ENCODE measurements at places on chromosomes 6 and 20.

DNA sequence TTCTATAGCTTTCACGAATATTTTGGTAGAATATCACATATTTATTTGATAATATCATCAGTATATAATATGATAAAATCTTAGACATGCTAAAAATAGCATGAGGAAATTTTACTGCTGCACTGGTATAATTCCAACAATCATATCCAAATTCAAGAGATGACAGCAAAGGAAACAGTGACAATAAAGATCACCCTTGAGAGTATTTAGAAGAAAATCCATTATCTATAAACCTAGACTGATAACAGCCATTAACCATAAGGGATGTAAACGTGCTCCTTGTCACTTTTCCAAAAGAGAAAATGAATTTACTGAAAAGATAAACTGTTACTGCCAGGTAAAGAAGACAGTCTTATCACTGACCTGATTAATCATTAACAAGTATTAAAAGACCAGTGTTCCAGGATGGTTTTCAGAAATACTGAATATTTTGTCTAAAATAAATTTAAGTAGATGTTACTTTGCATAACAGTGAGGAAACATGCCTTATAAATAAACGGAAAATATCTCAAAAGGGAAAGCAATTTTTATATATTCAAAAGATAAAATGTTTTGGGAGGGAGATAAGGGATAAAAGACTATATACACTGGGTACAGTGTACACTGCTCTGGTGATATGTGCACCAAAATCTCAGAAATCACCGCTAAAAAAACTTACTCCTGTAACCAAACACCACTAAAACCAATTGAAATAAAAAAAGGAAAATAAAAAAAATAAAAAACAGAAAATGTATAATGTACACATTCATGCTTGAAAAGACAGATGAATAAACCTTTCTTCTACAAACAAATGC is 1704.7 kb downstream of the HACE1 start:
- DNase-seq = no peak

- DNase-seq = no peak
Observed at GRCh38 chr20:63449796-63450730, 22.4 kb downstream of the KCNQ2 start.

DNA sequence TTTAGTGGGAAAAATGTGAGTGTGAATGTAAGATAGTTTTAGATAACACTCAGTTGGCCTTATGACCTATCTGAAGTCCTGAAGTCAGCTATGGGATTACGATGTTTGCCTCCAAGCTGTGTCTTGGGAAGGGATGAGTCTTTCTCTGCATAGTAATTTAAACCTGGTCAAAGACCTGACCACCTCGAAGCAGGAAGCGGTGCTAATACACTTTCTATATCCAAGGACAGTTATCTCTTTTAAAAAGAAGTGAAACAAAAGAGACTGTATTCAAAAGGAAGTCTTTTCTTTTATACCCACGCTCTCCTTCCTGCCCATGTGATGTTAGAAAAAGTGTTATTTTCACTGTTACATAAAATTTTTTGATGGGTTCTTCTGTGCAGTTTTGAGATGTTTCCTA is 94.9 kb downstream of the JARID2 start:
- no peak for DNase-seq

- no peak for DNase-seq
Observed at GRCh38 chr20:18578581-18578980, 9.3 kb upstream of the DTD1 start.

- no peak for DNase-seq
Observed at GRCh38 chr6:26103141-26103769, 16.0 kb downstream of the HFE start.

DNA sequence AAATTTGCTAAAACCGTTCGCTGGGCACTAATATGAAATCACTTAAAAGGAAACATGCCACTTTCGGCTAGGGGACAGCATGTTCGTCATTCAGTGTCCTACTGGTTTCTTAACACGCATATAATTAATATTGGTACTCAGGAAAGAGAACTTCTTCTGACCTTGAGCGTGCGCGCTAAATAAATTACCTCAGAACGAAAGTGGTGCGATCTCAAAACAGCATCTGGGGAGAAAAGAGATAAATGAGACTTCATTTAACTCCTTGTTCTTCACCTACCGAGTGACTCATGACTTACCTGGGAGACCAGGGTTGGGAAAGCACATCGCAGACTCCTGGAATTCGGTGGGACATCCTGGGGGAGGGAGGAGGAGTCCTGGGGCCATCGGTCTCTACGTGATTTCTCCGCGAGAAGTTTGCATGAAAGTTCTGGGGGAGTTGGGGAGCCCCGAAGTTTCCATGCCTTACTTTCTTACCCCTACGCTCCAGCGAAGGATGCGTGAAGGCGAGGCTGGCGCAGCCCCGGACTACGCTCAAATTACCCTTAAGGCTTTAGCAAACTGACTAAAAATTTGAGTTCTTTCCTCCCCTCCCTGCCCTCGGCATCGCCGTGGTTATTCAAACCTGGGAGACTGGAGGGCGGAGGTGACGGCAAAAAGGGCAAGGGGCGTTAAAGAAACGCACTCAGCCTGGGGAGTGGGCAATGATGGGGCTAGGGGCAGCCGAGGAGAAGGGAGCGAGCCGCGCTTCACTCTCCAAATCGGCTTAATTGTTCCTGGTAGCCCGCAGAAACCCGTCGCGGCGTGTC is 1.1 kb upstream of the BEND6 start:
- DNase-seq = no peak

GRCh38 chr20:44549123-44549522 is 27.3 kb upstream of the SERINC3 start:
- no peak for DNase-seq

GRCh38 chr6:112841553-112842329 is 494.6 kb downstream of the RFPL4B start:
- DNase-seq = no peak

GRCh38 chr20:34940081-34940481 is 15.5 kb downstream of the GSS start:
- no peak for DNase-seq

DNA sequence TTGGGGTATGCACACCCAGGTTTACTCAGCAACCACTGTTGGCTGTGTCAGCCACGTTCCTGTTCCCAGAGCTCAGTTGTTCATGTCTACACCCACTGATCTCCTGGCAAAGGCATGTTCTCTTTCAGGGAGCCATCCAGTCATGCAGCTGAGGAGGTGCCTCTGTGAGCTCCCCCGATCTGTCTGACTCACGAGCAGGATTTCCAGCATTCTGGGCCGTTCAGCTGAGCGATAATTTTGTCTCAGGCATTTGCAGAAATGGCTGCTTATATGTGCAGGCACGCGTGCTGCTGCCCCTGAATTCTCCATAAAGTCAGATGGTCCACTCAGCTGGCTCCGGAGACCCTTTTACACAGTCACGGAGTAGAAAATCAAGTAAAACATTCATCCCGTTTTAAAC is 78.4 kb upstream of the IYD start:
- no peak for DNase-seq

- DNase-seq = no peak
Observed at GRCh38 chr6:63904650-63905248, 269.1 kb downstream of the PHF3 start.

DNA sequence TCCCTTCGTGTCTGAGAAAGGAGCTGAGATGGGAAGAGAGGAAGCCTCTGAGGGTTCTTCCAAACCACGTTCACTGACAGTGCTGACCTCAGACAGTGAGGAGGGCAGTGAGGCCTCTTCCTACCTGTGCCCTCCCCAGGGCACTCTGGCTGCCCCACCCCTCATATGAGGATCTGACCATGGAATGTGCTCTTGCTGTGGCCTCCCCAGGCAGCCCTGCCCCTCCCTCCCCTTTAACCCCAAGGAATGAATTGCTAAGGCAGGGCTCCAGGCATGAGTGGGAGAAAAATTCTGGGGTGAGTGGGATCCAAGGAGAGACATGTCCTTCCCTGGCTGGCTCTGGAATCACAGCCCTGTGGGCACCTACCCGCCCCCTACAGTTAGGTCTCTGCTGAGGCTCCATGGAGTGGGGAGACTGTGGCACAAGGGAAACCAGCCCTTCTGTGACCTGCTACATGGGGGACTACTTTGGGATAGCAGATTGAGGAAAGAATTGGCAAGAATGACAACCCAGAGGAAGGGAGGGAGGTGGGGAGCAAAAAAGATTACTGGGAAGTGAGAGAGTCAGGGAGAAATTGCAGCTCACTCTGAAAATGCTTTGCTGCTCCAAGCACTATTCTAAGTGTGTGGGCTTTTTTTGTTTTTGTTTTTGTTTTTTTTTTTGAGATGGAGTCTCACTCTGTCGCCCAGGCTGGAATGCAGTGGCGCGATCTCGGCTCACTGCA is 29.4 kb downstream of the TNXB start:
- DNase-seq = no peak

DNA sequence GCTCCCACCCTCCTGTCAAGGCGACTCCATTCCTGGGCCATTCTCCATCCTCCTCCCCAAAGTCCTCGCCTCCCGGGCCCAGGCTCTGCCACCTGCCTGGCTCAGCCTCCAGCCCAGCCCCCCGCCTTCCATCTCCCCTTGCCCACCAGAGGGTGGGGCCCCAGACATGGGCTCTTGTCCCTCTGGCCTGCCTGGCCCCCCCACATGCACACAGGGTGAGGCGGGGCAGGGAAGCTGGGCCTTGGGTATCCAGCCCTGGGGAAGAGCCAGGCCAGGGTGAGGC is 95.2 kb downstream of the YTHDF1 start:
- DNase-seq = no peak

DNA sequence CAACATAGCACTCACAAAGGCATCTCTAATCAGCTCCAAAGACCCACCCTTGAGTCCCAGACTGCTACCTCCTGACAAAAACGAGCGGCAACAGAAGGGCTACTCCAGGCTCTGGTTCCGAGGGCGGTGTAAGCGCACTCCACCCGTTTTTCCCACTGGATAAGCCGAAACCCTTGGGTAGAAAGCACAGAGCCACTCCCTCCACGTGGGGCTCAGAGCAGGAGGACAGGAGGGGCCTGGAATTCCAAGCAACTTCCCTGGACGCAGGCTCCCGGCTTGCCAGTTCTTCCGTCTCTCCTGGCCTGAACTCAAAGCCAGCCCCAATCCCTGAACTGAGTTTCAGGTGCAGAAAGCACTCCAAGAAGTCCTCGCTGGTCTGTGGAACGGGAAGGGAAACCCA is 7.4 kb downstream of the GMEB2 start:
- no peak for DNase-seq

GRCh38 chr20:43662943-43663655 is 3.8 kb upstream of the MYBL2 start:
- no peak for DNase-seq

- DNase-seq = no peak
Observed at GRCh38 chr6:34723203-34723602, 26.6 kb upstream of the ILRUN start.

- peak; percentile 9 for DNase-seq
Observed at GRCh38 chr20:49846206-49846807, 33.7 kb downstream of the SLC9A8 start.

- DNase-seq = no peak
Observed at GRCh38 chr6:158619922-158620801, 24.4 kb downstream of the DYNLT1 start.

GRCh38 chr6:34746104-34746846 is 11.0 kb upstream of the SNRPC start:
- DNase-seq = no peak

DNA sequence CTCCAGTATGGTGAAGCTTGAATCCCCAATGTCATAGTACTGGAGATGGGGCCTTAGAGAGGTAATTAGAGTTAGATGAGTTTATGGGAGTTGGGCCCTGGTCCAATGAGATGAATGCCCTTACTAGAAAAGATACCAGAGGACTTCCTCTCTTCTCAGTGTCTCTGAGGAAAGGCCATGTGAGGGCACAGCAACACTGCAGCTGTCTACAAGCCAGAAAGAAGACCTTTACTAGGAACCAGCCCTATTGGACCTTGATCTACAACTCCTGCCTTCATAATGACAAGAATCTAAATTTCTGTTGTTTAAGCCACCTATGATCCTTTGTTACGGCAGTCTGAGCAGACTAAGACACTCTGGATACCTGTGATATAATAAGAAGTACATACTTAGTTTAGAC is 31.4 kb upstream of the AKAP7 start:
- no peak for DNase-seq

- DNase-seq = no peak
Observed at GRCh38 chr20:23021951-23022350, 13.2 kb upstream of the SSTR4 start.

GRCh38 chr6:12113190-12113577 is 101.1 kb downstream of the HIVEP1 start:
- no peak for DNase-seq

DNA sequence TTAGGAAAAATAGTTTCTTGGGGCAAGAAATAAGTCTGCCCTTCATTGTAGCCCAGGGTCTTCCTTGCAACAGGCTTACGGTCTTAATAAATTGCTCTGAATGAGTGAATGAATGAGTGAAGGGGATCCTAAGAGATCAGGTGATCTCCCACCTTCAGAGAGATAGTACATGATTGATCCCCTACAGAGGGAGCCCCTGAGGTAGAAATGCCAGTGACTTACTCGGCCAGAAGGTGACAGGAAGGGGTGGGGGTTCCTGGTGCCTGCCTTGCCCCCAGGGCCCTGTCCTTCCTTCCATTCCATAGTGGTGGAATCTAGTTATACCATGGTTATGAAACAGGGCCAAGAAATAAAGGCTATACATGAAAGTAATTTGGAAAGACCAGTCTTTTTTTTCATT is 215.3 kb upstream of the SSTR4 start:
- no peak for DNase-seq

GRCh38 chr6:3506751-3507383 is 50.0 kb upstream of the SLC22A23 start:
- no peak for DNase-seq

Data from activated CD4-positive, alpha-beta T cell treated with anti-CD3 and anti-CD28 coated beads for 24 hours (primary cell).